Activated B cell treated with CpG ODN at 0.5 μM for 24 hours (primary cell): ENCODE measurements at places on chromosomes 12 and 14. TPM values are rescaled to one million over a fixed set of nuclear protein-coding genes. Genes with fewer than 3 reads are reported as not detected.

Gene NFE2
- not detected in 2 replicates for total RNA-seq

Gene CCDC175
- not detected in 2 replicates for total RNA-seq

Gene KRT85
- total RNA-seq, result not detected in 2 replicates

Gene SYCP3
- 0.17 and 0.49 TPM in 2 replicates for total RNA-seq

Gene CLEC1B
- total RNA-seq, result not detected in 2 replicates
